ENCODE measurements at places on chromosomes 7 and 10. TPM values are rescaled to one million over a fixed set of nuclear protein-coding genes. Genes with fewer than 3 reads are reported as not detected.

- DNase-seq = peak; percentile 66
- no peak overlapping the region for H3K4me3 ChIP-seq
- no peaks in the 10 kb centered on the region for H3K27me3 ChIP-seq
- no peak overlapping the region for H3K27ac ChIP-seq
- peaks cover 4% of the 10 kb centered on the region for H3K4me1 ChIP-seq
- no peaks in the 10 kb centered on the region for H3K36me3 ChIP-seq
Observed at GRCh38 chr7:117908031-117908795, 35.0 kb upstream of the CTTNBP2 start.

The HABP2 gene
- not detected for total RNA-seq

The EMX2 gene
- total RNA-seq = not detected

The GJD4 gene
- not detected for total RNA-seq

DNA sequence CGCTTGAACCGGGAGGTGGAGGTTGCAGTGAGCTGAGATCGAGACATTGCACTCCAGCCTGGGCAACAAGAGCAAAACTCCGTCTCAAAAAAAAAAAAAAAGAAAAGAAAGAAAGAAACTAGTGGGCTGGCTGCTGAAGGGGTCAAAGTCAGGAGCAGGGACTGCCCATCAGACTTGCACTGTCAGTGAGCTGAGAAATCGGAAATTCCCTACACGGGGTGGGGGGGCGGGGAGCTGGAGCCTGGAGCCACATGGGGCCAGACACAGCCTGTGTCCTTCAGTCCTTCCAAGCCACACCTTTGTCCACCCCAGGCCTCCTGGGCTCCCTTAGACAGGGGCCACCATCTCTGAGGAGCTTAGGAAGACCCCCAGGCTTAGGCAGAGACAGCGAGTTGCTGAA lies 34.5 kb downstream of the SRRM3 start:
- H3K4me3 ChIP-seq = no peak overlapping the region
- H3K27me3 ChIP-seq = no peaks in the 10 kb centered on the region
- no peak for DNase-seq
- no peaks in the 10 kb centered on the region for H3K36me3 ChIP-seq
- no peaks in the 10 kb centered on the region for H3K4me1 ChIP-seq
- H3K27ac ChIP-seq = no peak overlapping the region

GRCh38 chr10:76257816-76258215 lies 826.4 kb downstream of the LRMDA start:
- no peak for DNase-seq
- H3K4me1 ChIP-seq = no peaks in the 10 kb centered on the region
- H3K36me3 ChIP-seq = no peaks in the 10 kb centered on the region
- no peak overlapping the region for H3K27ac ChIP-seq
- no peaks in the 10 kb centered on the region for H3K27me3 ChIP-seq
- H3K4me3 ChIP-seq = no peak overlapping the region

The CFAP58 gene
- 0.17 TPM for total RNA-seq

- no peaks in the 10 kb centered on the region for H3K4me1 ChIP-seq
- DNase-seq = peak; percentile 51
- no peaks in the 10 kb centered on the region for H3K27me3 ChIP-seq
- H3K4me3 ChIP-seq = no peak overlapping the region
- no peak overlapping the region for H3K27ac ChIP-seq
- H3K36me3 ChIP-seq = no peaks in the 10 kb centered on the region
Observed at GRCh38 chr7:87148332-87148955, 3.8 kb upstream of the DMTF1 start.

- H3K27me3 ChIP-seq = no peaks in the 10 kb centered on the region
- H3K27ac ChIP-seq = peak overlapping the region; percentile 84
- H3K36me3 ChIP-seq = no peaks in the 10 kb centered on the region
- H3K4me1 ChIP-seq = peaks cover 68% of the 10 kb centered on the region
- H3K4me3 ChIP-seq = no peak overlapping the region
- DNase-seq = peak; percentile 77
Observed at GRCh38 chr7:84040355-84040754, 154.2 kb downstream of the SEMA3A start.

DNA sequence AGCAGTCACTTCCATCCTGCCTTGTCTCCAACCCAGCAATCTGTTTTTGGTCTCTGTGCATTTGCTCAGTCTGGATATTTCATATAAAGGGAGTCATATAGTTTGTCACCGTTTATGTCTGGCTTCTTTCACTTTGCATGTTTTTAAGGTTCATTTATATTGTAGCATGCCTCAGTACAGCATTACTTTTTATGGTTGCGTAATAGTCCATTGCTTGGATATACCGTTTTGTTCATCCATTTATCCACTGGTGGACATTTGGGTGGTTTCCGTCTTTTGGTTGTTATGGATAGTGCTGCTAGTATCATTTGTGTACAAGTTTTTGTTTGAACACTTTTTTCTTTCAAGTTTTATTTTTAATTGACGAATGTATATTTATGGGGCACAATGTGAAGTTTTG lies 18.2 kb downstream of the TBC1D12 start:
- no peak for DNase-seq
- peaks cover 3% of the 10 kb centered on the region for H3K27me3 ChIP-seq
- no peaks in the 10 kb centered on the region for H3K36me3 ChIP-seq
- H3K4me1 ChIP-seq = no peaks in the 10 kb centered on the region
- H3K4me3 ChIP-seq = no peak overlapping the region
- no peak overlapping the region for H3K27ac ChIP-seq

The NRP1 gene
- total RNA-seq = 31.7 TPM

DNA sequence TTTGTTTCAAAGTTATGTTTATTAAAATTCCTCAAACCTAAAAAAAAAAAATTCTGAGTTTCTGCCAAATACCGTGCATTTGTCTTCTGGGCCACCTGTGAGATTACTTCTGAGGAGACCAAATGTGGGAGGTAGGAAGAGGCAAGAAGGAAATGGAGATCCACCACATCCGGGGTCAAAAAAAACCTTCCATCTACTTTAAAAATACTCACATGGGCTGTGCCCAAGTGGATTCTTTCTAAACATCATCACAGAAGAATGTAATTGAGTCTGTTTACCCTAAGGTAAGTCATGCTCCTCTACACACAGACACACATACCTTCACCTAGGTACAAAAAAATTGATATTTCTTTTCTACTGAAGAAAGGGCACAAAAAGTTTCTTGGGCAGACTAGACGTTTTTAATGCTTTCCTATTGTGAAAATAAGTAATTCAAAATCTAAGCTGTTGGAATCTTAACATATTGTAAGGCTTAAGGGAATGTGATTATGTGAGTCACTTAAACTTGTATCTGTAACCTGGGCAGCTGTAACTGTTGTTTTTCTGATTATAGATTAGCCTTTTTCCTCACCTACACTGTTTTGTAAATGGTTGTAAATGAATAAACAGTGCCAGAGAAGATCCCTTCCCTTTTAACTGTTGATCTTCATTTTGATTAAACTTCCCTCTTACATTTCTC lies 19.1 kb upstream of the SPOCK2 start:
- no peak overlapping the region for H3K4me3 ChIP-seq
- DNase-seq = no peak

The FBXO24 gene
- total RNA-seq = 0.44 TPM

GRCh38 chr10:60429084-60429849 lies 39.6 kb upstream of the ANK3 start:
- DNase-seq = no peak
- H3K4me3 ChIP-seq = no peak overlapping the region
- H3K36me3 ChIP-seq = no peaks in the 10 kb centered on the region
- no peak overlapping the region for H3K27ac ChIP-seq

GRCh38 chr10:33327751-33328150 lies 6.7 kb downstream of the NRP1 start:
- no peaks in the 10 kb centered on the region for H3K27me3 ChIP-seq
- peaks cover 57% of the 10 kb centered on the region for H3K4me1 ChIP-seq
- DNase-seq = peak; percentile 61
- H3K36me3 ChIP-seq = no peaks in the 10 kb centered on the region

GRCh38 chr10:18980089-18980629 lies 68.4 kb upstream of the MALRD1 start:
- H3K4me3 ChIP-seq = no peak overlapping the region
- no peaks in the 10 kb centered on the region for H3K36me3 ChIP-seq
- peaks cover 35% of the 10 kb centered on the region for H3K4me1 ChIP-seq
- H3K27me3 ChIP-seq = no peaks in the 10 kb centered on the region
- DNase-seq = peak; percentile 84

The GRID1 gene
- not detected for total RNA-seq

GRCh38 chr7:30911561-30911969 lies at the start of gene AQP1:
Gene AQP1 (plus strand): TSS chr7:30911853. CDS start chr7:30911910, 57 bp downstream.
- no peaks in the 10 kb centered on the region for H3K27me3 ChIP-seq
- H3K36me3 ChIP-seq = no peaks in the 10 kb centered on the region
- no peaks in the 10 kb centered on the region for H3K4me1 ChIP-seq
- H3K4me3 ChIP-seq = no peak within 1 kb of the TSS

DNA sequence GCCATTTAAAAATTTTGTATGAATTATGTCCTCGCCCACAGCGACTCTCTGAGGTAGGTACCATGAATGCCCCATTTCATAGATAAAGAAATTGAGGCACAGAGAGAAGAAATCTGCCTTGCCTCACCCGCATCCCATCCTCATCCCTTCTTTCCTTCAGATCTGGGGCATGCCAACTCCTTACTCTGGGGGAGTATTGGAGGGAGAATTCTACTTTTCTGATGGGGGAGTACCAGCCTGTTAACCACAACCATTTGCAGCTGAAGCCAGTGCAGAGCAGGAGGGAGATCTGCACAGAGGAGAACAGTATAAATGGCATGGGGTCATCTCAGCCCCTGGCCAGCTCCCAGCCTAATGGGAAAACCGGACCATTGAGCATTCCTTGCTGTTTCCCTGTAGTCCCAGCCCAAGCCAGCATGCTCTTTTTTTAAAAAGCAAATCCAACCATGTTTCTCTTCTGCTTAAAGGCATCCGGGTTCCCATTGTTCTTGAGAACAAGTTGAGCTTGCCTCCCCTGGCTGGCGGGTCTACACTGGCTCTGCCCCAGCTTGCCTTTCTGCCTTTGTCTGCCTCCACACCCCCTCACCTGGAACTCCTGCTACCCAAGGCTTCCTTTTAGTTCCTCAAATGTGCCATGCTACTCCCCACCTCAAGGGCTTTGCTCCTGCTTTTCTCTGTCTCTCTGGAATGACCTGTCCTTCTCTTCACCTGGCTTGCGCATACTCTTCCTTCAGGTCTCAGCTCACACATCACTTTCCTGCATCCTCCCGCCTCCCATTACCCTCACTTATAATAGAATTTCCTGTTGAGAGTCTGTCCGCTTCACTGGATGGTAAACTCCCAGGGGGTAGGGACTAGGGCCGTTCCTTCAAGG lies 8.8 kb upstream of the ZNF503 start:
- DNase-seq = no peak
- peaks cover 93% of the 10 kb centered on the region for H3K27me3 ChIP-seq
- no peaks in the 10 kb centered on the region for H3K36me3 ChIP-seq
- H3K4me1 ChIP-seq = peaks cover 8% of the 10 kb centered on the region
- no peak overlapping the region for H3K27ac ChIP-seq

GRCh38 chr10:124547647-124548168 lies 86.1 kb downstream of the LHPP start:
- no peaks in the 10 kb centered on the region for H3K27me3 ChIP-seq
- no peak overlapping the region for H3K4me3 ChIP-seq
- no peak overlapping the region for H3K27ac ChIP-seq
- H3K4me1 ChIP-seq = no peaks in the 10 kb centered on the region

The PLEKHA8 gene
- total RNA-seq = 29.0 TPM

GRCh38 chr7:51158211-51158610 lies 158.4 kb downstream of the COBL start:
- H3K4me1 ChIP-seq = no peaks in the 10 kb centered on the region
- no peaks in the 10 kb centered on the region for H3K36me3 ChIP-seq
- no peak for DNase-seq
- H3K27me3 ChIP-seq = no peaks in the 10 kb centered on the region
- no peak overlapping the region for H3K4me3 ChIP-seq

The KCP gene
- total RNA-seq = not detected

The TSC22D4 gene
- total RNA-seq = 71.0 TPM

The HYAL4 gene
- not detected for total RNA-seq

DNA sequence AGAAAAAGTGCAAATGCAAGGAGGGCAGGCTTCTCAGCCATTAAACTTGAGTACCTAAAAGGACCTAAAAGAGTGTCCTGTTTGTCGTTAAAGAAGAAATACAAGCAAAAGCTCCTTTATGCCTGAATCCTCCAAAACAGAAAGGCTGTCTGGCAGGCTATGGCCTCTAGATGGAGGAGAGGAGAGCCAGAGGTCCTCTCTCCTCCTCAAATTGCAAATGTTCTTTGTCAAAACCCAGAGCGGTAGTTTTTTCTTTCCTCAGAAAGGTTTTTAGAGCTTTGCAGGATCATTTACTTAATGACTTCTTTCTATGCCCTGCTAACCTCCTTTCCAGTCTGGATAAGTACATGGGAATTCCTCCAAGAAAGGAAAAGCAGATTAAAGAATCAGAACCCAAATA lies 1.9 kb upstream of the SORCS1 start:
- H3K4me1 ChIP-seq = peaks cover 4% of the 10 kb centered on the region
- DNase-seq = peak; percentile 22
- no peaks in the 10 kb centered on the region for H3K36me3 ChIP-seq
- H3K27ac ChIP-seq = no peak overlapping the region
- peaks cover 52% of the 10 kb centered on the region for H3K27me3 ChIP-seq
- H3K4me3 ChIP-seq = no peak overlapping the region

All from A673 (cell line).